ENCODE measurements at places on chromosomes 13 and 19.
A peak's percentile ranks its signal among the peaks of the same experiment; 100 is the strongest.

- H3K27me3 ChIP-seq = peaks cover 9% of the 10 kb centered on the region
- H3K4me3 ChIP-seq = no peak overlapping the region
- H3K4me1 ChIP-seq = peaks cover 32% of the 10 kb centered on the region
- no peak for DNase-seq
Observed at GRCh38 chr19:33789344-33789743, 7.3 kb upstream of the KCTD15 start.

DNA sequence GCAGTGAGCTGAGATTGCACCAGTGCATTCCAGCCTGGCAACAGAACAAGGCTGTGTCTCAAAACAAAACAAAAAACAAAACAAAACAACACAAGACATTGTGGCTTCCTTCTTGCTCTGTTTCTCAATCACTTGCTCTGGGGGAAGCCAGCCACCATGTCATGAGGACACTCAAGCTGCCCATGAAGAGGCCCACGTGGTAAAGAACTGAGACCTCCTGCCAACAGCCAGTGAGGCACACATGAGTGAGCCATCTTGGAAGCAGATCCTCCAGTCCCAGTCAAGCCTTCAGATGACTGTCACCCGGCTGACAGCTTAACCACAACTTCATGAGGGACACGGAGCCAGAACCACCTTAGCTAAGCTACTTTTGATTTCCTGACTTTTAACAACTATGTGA is 25.2 kb downstream of the CPT1C start:
- H3K36me3 ChIP-seq = no peaks in the 10 kb centered on the region
- DNase-seq = no peak
- H3K27me3 ChIP-seq = no peaks in the 10 kb centered on the region
- H3K4me3 ChIP-seq = no peak overlapping the region
- H3K27ac ChIP-seq = no peak overlapping the region

DNA sequence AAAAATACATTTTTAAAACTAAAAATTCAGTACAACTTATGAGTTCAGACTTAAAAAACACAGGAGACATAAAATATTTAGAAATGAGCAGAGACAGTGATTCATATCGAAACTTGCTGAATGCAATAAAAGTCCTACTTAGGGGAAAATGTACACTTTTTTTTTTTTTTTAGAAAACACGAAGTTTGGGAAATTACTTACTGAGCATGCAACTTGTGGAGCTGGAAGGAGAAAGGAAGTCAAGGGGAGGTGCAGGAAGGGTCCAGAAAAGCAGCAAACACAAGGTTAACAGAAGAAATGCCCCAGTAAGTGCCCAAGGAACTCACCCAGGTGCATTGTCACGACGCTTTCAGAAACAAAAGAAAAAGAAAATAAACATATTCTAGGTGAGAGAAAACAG is 18.6 kb upstream of the LAIR1 start:
- H3K4me3 ChIP-seq = no peak overlapping the region
- no peak for DNase-seq
- H3K4me1 ChIP-seq = peaks cover 33% of the 10 kb centered on the region

DNA sequence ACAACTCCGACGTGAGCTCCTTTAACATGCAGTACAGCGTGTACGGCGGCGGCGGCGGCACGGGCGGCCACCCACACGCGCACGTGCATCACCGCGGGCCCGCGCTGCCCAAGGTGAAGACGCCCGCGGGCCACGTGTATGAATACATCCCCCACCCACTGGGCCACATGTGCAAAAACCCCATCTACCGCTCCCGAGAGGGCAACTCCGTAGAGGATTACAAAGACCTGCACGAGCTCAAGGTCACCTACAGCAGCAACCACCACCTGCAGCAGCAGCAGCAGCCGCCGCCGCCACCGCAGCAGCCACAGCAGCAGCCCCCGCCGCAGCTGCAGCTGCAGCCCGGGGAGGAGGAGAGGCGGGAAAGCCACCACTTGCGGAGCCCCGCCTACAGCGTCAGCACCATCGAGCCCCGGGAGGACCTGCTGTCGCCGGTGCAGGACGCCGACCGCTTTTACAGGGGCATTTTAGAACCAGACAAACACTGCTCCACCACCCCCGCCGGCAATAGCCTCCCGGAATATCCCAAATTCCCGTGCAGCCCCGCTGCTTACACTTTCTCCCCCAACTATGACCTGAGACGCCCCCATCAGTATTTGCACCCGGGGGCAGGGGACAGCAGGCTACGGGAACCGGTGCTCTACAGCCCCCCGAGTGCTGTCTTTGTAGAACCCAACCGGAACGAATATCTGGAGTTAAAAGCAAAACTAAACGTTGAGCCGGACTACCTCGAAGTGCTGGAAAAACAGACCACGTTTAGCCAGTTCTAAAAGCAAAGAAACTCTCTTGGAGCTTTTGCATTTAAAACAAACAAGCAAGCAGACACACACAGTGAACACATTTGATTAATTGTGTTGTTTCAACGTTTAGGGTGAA is 6.6 kb downstream of the SLITRK5 start:
- no peak overlapping the region for H3K27ac ChIP-seq
- peaks cover 41% of the 10 kb centered on the region for H3K27me3 ChIP-seq
- no peak for DNase-seq

- no peaks in the 10 kb centered on the region for H3K4me1 ChIP-seq
- DNase-seq = no peak
- no peak overlapping the region for H3K27ac ChIP-seq
- no peak overlapping the region for H3K4me3 ChIP-seq
Observed at GRCh38 chr13:100921139-100921538, 246.5 kb upstream of the TMTC4 start.

DNA sequence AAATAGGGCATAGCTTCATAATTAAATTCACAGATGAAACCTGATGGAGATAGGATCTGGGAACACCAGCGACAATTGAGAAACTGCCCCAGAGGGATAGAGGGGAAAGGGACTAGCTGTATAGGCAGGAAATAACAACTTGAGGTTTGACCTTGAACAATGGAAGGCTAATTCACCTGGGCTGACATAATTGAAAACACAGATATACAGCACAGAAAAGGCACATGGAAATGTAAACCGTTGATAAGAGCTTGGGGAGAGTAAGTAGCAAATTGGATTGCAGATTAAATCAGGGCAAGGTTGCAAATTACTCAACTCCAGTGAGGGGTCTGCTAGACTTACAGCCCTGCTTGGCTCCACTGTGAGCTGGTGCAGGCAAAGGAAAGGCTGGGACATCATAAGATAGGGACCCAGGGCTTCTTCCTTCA is 246.7 kb downstream of the DLEU7 start:
- H3K4me1 ChIP-seq = peaks cover 14% of the 10 kb centered on the region
- H3K27me3 ChIP-seq = no peaks in the 10 kb centered on the region
- no peaks in the 10 kb centered on the region for H3K36me3 ChIP-seq
- no peak overlapping the region for H3K27ac ChIP-seq
- DNase-seq = no peak
- H3K4me3 ChIP-seq = no peak overlapping the region

- peaks cover 72% of the 10 kb centered on the region for H3K4me1 ChIP-seq
- peaks cover 6% of the 10 kb centered on the region for H3K36me3 ChIP-seq
- H3K27me3 ChIP-seq = no peaks in the 10 kb centered on the region
- peak; percentile 71 for DNase-seq
- peak overlapping the region; percentile 48 for H3K27ac ChIP-seq
- no peak overlapping the region for H3K4me3 ChIP-seq
Observed at GRCh38 chr19:56111601-56112312, 9.3 kb downstream of the ZNF787 start.

- H3K36me3 ChIP-seq = no peaks in the 10 kb centered on the region
- no peak for DNase-seq
Observed at GRCh38 chr13:110012102-110012739, 225.8 kb upstream of the IRS2 start.

DNA sequence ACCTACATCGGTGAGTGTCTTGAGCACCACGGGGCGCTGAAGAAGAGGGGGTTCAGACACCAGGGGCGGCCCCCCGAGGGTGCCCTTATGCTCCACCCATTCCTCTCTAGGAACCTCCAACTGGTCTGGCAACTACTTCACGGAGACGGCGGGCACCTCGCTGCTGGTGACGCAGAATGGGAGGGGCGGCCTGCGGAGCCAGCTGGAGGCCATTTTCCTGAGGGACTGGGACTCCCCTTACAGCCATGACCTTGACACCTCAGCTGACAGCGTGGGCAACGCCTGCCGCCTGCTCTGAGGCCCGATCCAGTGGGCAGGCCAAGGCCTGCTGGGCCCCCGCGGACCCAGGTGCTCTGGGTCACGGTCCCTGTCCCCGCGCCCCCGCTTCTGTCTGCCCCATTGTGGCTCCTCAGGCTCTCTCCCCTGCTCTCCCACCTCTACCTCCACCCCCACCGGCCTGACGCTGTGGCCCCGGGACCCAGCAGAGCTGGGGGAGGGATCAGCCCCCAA is 12.1 kb downstream of the HIPK4 start:
- DNase-seq = no peak
- no peak overlapping the region for H3K27ac ChIP-seq
- H3K36me3 ChIP-seq = peaks cover 14% of the 10 kb centered on the region
- H3K4me1 ChIP-seq = peaks cover 4% of the 10 kb centered on the region
- H3K27me3 ChIP-seq = no peaks in the 10 kb centered on the region
- no peak overlapping the region for H3K4me3 ChIP-seq

DNA sequence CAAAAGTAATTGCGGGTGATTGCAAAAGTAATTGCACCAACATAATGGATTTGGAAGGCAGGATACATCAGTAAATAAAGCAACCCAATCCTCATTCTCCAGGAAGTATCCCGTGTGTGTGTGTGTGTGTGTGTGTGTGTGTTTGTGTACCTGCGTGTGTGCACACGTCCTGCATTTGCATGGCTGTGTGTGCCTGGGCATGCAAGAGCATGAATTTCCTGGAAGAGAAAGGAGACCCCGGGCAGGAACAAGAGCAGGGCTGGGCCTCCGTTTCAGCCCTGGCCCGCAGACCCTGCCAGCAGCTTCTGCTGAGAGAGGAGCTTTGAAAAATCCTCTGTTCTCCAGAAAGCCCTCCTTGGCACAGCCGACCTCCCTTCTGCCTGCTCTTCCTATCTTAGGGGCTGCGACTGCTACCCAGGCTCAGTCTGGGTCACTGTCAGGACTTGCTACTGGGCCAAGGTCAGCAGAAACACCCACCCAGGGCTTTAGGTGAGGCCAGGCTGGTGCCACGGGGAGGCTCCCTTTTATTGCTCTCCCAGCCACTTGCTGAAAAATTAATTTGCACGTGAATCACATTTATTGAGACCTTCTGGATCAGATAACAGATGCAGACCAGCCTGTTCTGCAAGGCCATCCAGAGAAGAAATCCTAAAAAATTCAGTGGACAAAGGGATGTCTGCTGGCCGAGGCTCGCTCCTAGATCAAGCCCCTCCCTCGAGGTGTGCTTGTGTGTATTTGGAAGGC is 258.3 kb downstream of the ZNF536 start:
- no peaks in the 10 kb centered on the region for H3K4me1 ChIP-seq
- no peak for DNase-seq
- H3K4me3 ChIP-seq = no peak overlapping the region
- no peaks in the 10 kb centered on the region for H3K36me3 ChIP-seq
- no peak overlapping the region for H3K27ac ChIP-seq

DNA sequence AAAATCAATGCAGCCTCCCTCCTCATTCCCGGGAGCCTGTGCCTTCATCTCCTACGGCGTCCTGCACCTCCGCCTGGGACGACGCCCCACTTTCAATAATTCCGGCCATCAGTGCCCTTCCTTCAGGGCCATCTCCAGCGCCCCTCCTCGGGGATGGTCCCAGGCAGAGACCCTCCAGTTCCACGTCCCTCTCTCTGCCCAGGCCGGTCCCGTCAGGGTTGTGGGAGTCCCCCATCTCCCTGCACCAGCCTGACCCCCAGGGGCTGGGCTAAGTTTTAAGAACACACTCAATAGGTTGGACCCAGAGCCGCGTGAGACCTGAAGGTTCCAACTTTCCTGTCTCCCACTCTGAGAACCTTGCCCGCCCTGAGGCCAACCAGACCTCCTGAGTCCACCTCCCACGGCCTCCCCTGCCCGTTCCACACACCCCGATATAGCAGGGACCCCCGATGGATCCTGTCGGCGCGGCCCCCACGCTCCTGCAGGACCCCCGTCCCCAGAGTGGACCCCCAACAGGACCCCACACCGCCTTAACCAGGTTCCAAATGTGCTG is 646 bp downstream of the TMEM161A start:
- H3K4me3 ChIP-seq = peak overlapping the region; percentile 93
- no peaks in the 10 kb centered on the region for H3K36me3 ChIP-seq
- DNase-seq = no peak
- H3K27me3 ChIP-seq = no peaks in the 10 kb centered on the region
- H3K27ac ChIP-seq = peak overlapping the region; percentile 46
- H3K4me1 ChIP-seq = peaks cover 31% of the 10 kb centered on the region

DNA sequence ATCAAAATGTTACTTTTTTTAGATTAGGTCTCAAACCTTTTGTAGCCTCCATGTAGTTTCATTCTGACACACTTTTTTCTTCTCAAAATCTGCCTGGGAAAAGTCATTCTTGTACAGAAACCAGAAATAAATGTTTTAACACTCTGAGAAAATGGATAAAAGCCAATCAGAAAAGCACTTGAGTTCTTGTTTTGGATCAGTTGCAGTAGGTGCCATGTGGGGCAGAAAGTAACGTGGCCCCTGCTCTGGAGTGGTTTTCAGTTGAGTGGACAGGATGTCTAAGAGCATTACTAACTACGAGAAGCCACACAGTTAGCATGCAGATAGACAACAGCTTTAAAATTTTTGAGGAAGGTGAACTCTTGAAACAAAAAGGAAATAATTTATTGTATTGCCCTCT is 19.1 kb downstream of the GPR183 start:
- H3K27me3 ChIP-seq = no peaks in the 10 kb centered on the region
- no peak for DNase-seq
- no peak overlapping the region for H3K27ac ChIP-seq

- no peak for DNase-seq
- H3K4me1 ChIP-seq = peaks cover 44% of the 10 kb centered on the region
- H3K4me3 ChIP-seq = no peak overlapping the region
- no peak overlapping the region for H3K27ac ChIP-seq
- H3K36me3 ChIP-seq = peaks cover 13% of the 10 kb centered on the region
Observed at GRCh38 chr19:39843919-39844793, 2.0 kb downstream of the FBL start.

DNA sequence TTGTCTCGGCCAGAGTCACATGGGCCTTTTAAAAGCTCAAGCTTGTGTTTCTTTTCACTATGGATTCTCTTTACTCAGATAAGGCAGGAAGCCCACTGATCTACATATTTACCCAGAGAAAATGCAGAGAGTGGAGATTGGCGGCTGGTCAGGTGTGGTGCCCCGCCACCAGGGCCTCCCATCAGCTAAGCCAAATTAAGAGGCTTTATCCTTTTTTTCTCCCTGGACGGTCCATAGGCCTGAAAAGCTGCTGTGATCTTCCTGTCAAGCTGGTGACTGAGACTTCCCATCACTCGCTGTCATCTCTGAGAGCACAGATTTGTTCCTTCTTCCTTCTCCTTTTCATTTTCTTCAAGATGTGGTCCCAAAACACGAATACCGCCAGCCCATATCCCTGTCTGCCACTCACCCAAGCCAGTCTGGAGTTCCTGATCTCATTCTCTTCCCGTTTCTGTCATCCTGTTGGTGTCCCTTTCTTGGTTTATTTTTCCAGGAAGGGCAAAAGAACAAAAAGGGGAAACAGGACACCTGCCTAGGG is 1.9 kb downstream of the SAFB start:
- peaks cover 66% of the 10 kb centered on the region for H3K36me3 ChIP-seq
- DNase-seq = no peak
- peak overlapping the region; percentile 85 for H3K4me3 ChIP-seq
- peak overlapping the region; percentile 10 for H3K27ac ChIP-seq
- peaks cover 78% of the 10 kb centered on the region for H3K4me1 ChIP-seq

- no peak overlapping the region for H3K4me3 ChIP-seq
- H3K27ac ChIP-seq = no peak overlapping the region
- no peak for DNase-seq
- H3K36me3 ChIP-seq = no peaks in the 10 kb centered on the region
- peaks cover 4% of the 10 kb centered on the region for H3K27me3 ChIP-seq
Observed at GRCh38 chr19:3289971-3290569, 65.6 kb downstream of the CELF5 start.

All from CD4-positive, alpha-beta T cell (primary cell).